ENCODE measurements at places on chromosomes 5 and 9.
A peak's percentile ranks its signal among the peaks of the same experiment; 100 is the strongest.

GRCh38 chr9:15221746-15222145, 85.3 kb downstream of the TTC39B start:
- DNase-seq, result no peak

GRCh38 chr5:77143998-77144836, 57.1 kb upstream of the ZBED3 start:
- DNase-seq, result peak; percentile 81

- peak; percentile 75 for DNase-seq
Observed at GRCh38 chr9:76394960-76395252, 680 bp upstream of the RFK start.

DNA sequence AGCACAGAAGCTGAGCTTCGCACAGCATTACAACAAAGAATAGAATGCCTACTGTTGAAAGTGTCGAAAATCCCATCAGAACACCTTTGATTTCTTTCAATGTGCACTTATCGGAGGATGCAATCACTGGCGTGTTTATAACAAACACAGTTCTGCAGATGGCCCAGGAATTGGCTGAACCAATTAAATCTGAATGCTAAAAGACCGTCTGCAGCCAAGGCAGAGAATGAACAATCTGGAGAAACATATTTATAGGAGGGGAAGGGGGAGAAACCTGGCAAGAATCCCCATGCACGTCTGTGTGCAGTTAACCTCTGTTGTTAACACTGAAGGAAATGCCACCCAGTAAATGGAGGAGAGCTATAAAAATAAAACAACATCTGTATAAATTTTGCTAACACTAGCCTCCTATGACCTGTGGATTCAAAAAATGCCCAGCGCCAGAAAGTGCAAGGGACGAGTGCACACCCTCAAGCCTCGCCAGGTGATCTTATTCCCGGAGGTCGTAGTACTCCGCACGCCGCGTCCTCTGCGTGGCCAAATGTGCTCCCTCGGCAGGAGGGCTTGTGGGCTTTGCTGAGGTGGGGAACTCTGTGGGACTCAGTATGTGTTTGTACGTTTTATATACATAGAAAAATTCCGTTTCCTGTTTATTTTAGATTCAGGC, 56.8 kb downstream of the PTCH1 start:
- no peak for DNase-seq

- DNase-seq, result no peak
Observed at GRCh38 chr5:94239266-94239665, 379.1 kb downstream of the KIAA0825 start.

GRCh38 chr5:102974177-102974576, 145.8 kb downstream of the GIN1 start:
- no peak for DNase-seq

- DNase-seq, result no peak
Observed at GRCh38 chr9:92740969-92741368, 23.7 kb downstream of the BICD2 start.

GRCh38 chr5:66888613-66889012, 292.4 kb downstream of the MAST4 start:
- DNase-seq, result no peak

- DNase-seq, result no peak
Observed at GRCh38 chr9:87451149-87451548, 46.5 kb upstream of the DAPK1 start.

GRCh38 chr9:133634081-133634691, 2.0 kb upstream of the DBH start:
- DNase-seq, result no peak

DNA sequence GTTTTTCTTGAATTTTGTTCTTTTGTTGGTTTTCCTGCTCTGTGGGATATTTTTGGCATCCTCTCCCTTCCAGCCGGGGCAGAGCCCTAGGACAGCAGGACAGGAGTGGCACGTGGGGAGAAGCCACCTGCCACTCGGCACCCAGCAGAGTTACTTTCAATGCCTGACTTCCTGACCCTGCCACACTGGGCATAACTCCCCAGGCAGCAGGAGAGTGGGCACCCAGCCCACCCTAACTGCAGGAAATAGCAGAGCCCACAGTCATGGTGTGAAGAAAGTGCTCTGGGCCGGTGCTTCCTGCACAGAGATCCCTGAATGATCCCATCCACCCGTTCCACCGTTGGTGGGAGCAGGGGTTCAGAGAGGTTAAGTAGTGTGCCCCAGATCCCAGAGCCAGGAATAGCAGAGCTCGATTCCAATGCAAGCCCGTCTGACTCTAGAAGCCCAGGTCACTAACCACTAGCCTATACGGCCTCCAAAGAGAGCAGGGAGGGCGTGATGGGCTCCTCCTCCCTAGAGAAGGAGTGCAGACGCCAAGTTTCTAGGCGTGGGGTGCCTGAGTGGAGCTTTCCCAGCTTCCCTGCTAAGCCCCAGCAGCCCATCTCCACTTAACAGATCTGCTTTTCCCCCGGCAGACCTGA, 8.1 kb upstream of the NUP214 start:
- DNase-seq, result no peak

DNA sequence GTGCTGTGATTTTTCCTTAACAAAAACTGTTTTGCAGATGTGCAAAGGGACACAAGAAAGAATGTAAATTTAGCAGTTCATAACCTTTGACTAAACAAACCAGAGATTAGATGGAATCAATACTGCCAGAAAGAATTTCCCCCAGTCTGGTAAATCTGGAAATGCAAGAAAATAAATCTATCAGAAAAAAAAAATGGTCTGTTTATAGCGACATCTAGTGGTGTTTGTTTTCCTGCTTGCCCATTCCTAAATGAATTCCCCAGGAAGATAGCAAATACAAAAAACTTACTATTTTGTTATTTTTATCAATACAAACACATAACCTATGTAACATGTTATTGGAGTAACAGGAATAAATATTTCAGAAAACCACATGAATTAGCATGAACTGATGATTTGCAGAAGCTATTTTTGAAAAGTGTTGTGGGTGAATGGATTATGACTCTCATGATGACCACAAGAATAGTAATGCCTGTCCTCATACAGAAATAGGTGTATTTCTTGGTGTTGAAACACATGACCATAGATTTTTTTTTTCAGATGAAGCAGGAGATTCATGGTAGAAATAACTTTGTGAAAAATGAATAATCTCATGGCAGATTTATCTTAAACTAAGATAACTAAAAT, 1703.8 kb downstream of the MAT2B start:
- DNase-seq, result peak; percentile 20

GRCh38 chr5:149195337-149195887, 54.1 kb downstream of the ABLIM3 start:
- no peak for DNase-seq

- DNase-seq, result no peak
Observed at GRCh38 chr5:63127054-63127453, 548.4 kb downstream of the LRRC70 start.

GRCh38 chr5:39186289-39186688, 33.1 kb downstream of the FYB1 start:
- no peak for DNase-seq

GRCh38 chr9:114837923-114838322, 32.1 kb upstream of the TNFSF15 start:
- no peak for DNase-seq

DNA sequence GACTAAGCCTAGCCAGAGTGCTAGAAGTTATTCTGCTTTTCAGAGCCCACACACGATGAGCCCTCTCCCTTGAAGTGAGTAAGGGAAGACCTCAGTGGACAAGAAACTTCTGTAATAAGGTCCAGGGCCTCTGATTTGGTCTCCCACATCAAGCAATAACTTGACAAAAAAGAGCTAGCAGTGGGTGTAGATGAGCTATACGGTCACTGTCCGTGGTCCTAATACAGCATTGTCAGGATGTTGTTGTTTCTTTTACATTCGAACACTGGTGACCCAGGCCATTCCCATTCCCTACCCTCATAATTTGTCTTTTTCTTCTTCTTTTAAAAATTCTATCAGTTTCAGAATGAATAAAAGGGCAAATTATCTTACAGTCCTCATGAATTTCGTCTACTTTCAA, 5.2 kb downstream of the PCSK1 start:
- no peak for DNase-seq

DNA sequence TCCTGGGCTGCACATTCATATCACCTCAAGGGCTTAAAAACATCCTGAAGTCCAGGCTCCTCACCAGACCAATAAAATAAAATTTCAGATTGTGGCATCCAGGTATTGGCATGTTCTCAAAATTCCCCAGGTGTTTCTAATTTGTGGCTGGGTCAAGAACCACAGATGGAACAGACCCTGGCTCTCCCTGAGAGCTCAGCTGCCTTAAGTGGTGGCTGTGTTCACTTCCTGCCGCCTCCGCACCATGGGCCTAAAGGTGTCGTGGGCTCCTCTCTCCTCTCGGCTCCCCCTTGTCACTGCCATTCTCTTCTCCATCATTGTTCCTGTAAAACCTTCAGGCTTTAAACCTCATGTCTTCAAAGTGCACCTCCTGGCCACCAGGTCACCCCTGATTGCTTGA, 17.8 kb upstream of the CCNJL start:
- DNase-seq, result no peak

DNA sequence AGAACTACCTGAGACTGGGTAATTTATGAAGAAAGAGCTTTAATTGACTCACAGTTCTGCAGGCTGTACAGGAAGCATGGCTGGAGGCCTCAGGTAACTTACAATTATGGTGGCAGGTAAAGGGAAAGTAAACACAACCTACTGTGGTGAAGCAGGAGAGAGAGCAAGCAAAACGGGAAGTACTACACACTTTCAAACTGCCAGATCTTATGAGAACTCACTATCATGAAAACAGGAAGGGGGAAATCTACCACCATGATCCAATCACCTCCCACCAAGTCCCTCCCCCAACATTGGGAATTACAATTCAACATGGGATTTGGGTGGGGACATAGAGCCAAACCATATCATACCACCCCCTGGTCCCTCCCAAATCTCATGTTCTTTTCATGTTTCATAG, 58.7 kb upstream of the GPR151 start:
- no peak for DNase-seq
